Muscle of arm (tissue), 14 donors: ENCODE measurements at places on chromosomes 2 and 18. TPM values are rescaled to one million over a fixed set of nuclear protein-coding genes. Genes with fewer than 3 reads are reported as not detected.

GRCh38 chr2:196249860-196250259 is 78.5 kb upstream of the STK17B start:
- DNase-seq, result no peak

GRCh38 chr2:164479460-164479859 is 141.8 kb downstream of the GRB14 start:
- DNase-seq, result peak; percentile 41

DNA sequence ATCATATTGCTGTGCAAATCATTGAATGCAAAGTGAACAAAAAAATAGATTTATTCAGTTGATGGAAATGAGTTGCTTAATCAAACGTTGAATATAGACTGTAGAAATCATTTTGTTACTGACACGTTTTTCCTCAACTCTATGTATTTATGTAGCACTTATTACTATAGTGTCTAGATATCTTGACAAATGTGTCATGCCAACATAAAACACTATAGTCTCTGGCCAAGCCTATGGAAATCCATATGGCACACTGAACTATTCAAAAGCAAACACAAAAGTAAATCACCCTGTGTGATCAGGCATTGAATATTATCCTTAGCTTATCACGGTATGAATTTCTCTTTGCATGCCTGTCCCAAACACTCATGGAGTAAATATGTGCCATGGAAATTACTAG is 131.3 kb downstream of the ZNF804A start:
- DNase-seq, result no peak

DNA sequence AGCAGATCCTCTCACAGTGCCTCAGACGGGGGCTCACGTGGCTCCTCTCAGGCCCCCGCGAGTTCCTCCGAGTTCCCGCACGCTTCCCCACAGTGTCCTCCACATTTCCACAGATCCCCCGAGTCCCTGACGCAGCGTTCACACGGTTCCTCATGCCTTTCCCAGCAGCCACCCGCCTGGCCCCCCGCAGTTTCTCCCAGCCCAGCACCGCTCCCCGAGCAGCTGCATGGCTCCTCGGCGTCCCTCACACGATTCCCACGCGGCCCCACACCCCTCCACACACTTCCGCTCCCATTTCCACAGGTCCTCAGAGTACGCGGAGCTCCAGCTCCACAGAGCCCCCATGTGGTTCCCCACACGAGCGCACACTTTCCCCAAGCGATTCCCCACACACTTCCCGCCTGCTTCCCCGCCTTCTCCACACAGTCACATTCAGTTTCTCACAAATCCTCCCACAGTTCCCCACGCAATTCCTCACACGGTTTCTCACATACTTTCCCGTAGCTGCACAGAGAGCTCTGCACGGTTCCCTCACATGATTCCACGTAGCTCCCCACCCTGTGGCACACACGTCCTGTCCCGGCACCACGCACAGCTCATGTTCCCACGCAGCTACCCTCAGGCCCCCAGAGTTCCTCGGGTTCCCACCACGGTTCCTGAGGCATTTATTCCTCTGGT is 39.9 kb downstream of the KIF1A start:
- DNase-seq, result no peak

DNA sequence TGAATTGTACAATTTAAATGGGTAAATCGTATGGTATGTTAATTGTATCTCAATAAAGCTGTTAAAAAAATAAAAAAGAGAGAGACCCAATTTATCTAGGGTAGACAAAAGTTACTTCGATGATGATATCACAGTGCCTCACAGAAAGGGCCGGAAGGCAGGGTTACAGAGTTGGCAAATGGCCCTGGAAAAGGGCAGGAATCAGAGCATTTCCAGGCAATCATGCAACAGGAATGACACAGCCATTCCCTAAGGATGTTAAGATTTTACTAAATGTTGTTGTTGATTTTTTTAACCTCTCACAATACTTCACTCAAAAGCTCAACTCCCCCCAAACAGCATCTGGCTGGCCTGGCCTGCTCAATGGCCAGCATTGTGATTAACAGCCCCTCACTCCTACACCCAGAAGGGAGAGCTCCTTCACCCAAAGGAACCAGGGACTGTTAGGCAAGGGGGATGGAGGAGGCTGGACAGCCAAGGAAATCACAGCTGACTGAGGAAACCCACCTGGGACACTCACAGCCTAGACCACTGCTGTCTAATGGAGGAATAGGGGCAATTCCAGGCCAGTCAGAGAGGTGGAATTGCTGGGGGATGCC is 7.7 kb upstream of the SP100 start:
- DNase-seq, result no peak

- DNase-seq, result no peak
These were observed 39.6 kb downstream of the DOCK10 start for GRCh38 chr2:225002656-225003045.

DNA sequence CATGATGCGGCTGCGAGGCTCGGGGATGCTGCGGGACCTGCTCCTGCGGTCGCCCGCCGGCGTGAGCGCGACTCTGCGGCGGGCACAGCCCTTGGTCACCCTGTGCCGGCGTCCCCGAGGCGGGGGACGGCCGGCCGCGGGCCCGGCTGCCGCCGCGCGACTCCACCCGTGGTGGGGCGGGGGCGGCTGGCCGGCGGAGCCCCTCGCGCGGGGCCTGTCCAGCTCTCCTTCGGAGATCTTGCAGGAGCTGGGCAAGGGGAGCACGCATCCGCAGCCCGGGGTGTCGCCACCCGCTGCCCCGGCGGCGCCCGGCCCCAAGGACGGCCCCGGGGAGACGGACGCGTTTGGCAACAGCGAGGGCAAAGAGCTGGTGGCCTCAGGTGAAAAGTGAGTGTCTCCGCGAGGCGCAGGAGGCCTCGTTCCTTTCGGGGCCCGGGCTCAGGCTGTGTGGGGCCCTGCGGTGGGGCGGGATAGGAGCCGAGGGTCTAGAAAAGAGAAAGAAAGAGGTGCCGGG is 520 bp downstream of the GLS start:
- DNase-seq, result no peak

DNA sequence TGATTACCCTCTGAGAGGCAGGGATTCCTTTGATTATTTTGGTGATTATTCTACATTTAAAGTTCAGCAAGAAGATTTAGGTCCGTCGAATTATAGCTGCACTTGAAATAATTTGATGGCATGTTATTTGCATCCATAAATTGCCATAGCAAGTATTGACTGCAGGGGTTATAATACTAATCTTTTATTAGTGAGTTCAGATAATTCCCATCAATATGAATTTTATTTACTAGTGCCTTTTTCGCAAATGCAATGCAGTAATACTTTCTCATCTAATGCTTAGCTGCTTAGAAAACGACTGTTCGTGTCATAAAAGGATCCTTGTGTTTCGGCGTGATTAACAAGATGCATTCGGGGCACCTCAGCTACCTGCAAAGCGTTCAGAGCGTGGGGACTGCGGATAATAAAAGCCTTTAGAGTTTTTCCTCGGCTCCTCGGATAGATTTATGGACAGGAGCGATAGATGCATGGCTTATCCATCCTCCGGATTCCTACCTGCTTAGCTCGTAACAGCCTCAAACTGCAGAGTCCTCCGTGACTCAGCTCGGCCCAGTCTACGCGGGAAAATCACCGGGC is 2.5 kb upstream of the GBX2 start:
- no peak for DNase-seq

- DNase-seq, result no peak
These were observed 217.9 kb upstream of the PID1 start for GRCh38 chr2:229489016-229489415.

GRCh38 chr2:199680482-199680881 is 170.5 kb downstream of the FTCDNL1 start:
- DNase-seq, result no peak

DNA sequence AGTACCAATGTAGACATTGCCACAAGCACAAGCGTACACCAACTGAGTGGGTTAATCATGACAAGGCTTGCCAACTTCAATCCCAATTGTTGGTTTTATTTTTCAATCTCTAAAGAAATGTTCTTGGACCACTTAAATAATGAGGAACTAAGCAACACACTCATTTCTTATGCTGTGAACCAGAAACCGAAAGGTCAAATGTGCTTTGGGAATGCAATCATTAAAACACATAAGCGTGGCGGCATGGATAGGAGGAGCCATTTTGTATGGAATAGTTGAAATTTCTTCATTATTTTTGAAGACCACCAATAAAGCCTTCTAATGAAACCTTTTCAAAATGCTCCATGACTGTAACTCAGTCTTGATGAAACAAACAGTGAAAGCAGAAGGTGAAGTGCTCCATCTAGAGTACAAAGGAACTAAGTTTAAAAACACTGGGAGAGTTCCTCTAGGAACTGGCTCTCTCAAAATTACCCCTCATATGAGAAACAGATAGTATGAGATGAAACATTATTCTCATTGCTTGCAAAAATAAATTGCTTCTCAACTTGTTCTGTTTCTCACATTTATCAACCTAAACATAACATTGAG is 113.2 kb upstream of the CHST9 start:
- DNase-seq, result no peak

DNA sequence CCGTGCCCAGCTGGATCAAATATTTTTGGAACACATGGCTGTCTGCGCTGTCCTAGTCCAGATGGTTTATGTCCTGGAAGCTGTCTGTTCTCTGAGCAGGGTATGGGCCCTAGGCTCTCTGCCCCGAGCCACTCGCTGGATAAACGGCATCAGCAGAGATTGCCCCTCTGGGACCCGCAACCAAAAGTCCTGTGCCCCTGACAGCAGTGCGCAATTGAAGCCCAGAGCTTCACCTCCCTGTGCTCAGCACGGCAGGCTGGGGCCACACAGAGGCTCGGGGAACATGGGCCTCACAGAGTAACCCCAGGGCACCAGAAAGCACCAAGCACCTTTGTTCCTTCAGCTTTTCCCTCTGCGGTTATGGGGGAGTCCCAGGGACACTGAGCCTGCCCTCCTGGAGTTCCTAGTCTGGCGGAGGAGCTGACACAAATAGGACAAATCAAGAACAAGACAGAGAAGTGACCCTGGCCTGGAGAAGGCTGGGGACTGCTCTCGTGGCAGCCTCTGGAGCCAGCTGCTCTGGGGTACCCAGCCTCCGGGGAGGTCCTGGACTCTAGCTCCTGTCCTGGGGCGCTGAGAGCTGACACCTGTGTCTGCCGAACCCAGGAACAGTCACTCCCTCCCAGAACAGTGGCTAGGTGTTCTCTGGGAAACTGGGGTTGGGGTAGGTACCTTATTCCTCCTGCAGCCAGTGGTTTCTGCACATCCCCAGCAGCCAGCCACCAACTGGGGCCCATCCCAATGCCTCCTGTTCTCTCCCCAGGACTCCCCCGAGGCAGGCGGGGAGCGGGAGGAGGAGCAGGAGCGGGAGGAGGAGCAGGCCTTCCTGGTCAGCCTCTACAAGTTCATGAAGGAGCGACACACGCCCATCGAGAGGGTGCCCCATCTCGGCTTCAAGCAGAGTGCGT is 12.3 kb downstream of the ARID5A start:
- no peak for DNase-seq

GRCh38 chr2:52220393-52220792 is 1188.5 kb upstream of the NRXN1 start:
- no peak for DNase-seq

- no peak for DNase-seq
These were observed 107.0 kb downstream of the STRN start for GRCh38 chr2:36859366-36859792.

DNA sequence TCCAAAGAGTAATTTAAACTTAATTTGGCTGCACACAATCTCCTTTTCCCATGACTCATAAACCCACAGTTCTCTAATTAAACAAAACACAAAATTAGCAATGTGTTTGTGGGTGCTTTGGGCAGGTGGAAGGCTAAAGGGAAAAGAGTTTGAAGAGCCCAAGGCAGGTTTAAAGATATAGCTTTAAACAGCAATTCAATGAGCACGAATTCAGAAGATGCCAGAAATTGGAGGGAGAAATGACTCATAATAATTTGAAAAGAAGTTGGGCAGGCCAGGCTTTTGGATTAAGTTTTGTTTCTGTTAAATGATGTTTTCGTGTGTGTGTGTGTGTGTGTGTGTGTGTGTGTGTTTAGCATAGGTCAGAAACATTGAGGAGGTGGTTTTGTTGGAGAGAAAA is 594.8 kb upstream of the ZEB2 start:
- DNase-seq, result no peak

GRCh38 chr18:21183670-21184069 is 58.4 kb upstream of the GREB1L start:
- no peak for DNase-seq

- no peak for DNase-seq
These were observed 17.4 kb downstream of the ZNF532 start for GRCh38 chr18:58882044-58882443.

GRCh38 chr2:132782176-132782783 is 112.3 kb upstream of the LYPD1 start:
- DNase-seq, result no peak

SYT4 gene
- polyA plus RNA-seq, result 0.13 TPM

POTEC gene
- not detected for polyA plus RNA-seq

LCLAT1 gene
- polyA plus RNA-seq, result 10.6 TPM

EVX2 gene
- polyA plus RNA-seq, result 0.04 TPM

CRYGC gene
- polyA plus RNA-seq, result not detected

STPG4 gene
- not detected for polyA plus RNA-seq
